ENCODE measurements at places on chromosomes 5 and 9.
A peak's percentile ranks its signal among the peaks of the same experiment; 100 is the strongest.

DNA sequence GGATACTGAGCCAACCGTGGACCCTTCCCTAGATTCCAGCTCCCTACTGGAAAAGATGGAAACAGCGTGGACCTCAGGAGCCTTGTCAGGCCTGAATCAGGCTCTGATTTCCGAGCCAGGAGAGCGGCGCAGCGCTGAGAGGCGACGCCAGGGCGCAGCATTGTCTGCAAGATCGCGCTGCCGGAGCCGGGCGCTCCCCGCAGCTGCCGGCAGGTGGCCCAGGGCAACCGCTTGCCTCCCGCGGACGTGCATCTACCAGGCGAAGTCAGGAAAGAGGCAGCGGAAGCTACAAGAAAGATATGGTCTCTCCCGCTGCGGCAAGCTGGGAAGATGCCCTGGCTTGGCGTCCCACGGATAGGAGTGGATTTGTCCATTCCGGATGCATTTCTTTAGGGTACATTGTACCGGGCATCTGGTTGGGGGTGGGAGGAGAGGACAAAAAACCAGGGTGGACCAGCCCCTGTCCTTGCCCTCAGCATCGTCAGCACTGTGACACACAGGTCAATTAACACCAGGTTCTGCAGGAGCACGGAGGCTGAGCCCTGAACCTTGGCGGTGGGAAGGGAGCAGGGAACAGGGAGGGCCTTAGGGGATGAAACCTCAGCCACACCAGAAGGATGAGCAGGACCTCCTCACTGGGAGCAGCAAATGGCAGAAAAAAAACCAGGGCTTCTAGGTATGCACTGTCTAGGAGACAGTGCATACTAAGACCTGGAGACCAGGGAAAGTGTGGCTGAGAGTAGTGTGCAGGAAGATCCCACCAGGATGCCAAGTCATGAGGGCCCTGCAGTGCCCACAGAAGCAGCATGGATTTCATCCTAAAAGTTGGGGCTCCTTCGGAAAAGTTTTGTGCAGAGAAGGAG lies 55.9 kb downstream of the SFXN1 start:
- peak; percentile 66 for DNase-seq

DNA sequence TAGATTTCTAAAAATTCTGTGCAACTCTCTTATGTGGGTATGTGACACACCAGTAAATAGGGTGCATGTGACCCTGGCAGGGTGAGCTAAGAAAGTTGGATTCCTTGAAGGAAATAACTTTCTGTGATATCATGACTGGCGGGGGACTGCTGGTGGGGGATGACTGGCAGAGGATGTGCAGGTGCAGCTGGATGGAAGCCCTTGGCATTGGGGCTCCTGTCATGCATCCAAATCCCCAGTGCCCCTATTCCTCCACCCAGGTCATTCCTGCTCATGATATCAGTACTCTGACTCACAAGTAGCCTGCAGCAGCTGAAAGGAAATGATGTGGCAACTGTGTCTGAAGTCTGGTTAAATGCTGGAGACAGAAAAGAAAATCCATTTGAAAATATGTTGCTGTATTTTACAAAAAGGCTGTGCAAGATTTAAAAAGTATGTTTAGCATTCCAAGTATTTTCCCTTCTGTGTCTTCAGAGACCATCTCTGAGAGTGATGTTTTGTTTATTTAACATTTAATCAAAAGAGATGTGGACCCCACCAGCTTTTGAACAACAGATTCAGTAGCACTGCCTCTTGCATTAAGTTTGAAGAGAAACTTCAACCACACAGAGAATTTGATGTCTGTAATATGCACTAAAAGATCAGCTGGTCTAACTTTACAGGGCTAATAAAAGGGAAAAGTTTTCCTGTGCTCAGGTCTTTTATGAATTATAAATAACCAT lies 17.9 kb upstream of the ZSWIM6 start:
- DNase-seq = no peak

DNA sequence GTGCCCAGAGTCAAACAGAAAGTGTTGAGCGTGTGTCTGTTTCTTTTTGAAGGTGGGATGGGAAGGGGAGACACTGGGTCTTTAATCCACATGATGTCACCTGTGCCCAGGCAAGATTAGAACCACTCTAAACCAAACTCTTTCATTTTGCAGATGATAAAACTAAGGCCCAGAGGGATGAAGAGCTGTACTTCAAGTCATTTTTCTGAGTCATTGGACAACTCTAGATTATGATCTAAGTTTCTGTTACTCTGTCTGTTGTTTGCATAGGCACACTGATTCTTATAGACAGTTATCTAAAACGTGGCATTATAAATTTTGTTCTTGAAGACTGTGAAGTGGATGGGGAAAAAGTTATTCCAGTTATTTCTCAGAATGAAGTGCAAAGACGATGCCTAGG lies 48.8 kb downstream of the MAST4 start:
- no peak for DNase-seq

DNA sequence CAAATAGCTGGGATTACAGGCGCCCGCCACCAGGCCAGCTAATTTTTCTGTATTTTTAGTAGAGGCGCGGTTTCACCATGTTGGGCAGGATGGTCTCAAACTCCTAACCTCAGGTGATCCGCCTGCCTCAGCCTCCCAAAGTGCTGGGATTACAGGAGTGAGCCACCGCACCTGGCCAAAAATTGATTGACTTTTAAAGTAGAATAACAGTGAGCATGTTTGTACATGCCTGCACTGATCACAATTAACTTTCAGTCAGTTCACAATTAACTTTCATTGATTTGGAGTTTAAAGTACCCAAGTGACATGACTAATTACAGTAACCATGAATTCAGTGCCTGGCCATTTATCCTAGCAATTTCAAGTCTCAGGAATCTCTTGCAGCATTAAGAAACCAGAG lies 61.3 kb downstream of the ANKH start:
- DNase-seq = no peak

DNA sequence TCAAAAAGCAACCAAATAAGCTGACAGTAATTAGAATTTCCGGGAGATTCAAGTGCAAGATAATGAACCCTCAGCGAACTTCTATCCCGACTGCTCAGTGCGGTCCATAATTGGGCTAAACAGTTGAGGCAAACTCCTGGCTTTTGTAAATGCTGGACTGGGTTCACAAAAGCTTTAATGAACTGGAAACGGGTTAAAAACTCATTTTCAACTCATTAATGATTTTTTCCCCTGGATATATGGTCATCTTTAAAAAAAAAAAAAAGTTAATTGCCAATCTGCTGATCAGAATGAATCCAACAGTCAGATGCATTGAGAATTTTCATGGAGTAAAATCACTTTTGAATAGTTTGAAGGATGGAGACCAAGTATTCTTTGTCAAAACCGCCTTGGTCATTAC lies 79.5 kb upstream of the WWC1 start:
- DNase-seq = no peak

- no peak for DNase-seq
Measured at GRCh38 chr9:132609829-132610228, 27.4 kb downstream of the BARHL1 start.

DNA sequence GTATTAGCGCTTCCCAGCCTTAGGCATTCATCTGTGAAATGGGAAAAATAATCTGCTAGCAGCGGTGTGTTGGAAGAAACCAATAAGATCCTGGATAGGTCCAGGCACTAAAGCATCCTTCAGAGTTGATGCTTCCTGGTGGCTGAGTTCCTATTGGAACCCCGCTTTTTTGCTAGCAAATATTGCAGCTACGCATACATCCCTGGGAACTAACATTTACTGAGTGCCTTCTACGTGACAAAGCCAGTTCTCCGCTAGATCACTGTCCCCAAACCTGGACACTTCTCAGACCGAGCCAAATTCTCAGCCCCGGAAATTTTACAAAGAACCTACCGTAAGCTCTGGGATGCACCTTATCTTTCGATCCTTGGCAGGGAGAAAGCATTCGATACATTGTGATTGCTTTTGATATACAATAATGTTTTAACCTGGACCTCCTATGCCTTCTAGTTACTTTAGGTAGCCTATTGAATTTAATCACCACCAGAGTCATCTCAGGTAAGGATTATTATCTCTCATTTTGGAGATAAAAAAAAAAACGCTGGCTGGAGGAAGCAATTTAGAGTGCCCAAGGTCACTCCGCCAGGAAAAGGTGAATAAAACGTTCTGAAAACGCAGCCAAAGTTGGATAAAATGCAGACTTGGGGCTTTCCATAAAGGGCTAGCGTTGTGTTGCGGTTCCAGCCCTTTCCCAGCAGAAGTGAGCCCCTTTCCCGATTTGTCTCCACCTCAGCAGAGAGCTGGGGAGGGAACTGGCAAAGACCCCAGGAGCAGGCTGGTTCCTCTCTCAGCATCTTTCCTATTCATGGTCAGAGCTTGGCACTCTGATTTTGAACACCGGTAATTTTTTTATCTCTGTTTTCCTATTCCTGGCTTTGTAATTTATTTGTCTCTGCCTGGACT lies 2.6 kb upstream of the MSX2 start:
- DNase-seq = no peak

DNA sequence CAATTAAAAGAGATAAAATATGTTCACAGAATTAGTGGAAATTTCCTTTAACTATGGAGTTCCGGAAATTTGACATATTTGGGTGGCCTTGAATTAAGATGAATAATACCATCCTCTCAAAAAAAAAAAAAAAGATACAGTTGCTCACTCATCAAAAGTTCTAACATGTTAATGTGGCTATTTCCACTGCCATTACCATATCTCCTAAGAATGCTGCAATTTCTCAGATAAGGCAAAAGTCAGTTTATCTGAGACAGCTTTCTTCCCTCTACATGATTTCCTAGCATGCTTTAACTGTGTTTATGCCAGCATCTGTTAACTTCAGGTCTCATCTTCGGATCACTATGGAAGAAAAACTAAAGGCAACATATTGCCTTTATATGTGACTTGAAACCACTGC lies 2.6 kb downstream of the FASTKD3 start:
- DNase-seq = no peak

- DNase-seq = no peak
Measured at GRCh38 chr9:130893341-130894101, 3.1 kb downstream of the QRFP start.

GRCh38 chr5:164265566-164265965 lies 760.1 kb downstream of the MAT2B start:
- no peak for DNase-seq

DNA sequence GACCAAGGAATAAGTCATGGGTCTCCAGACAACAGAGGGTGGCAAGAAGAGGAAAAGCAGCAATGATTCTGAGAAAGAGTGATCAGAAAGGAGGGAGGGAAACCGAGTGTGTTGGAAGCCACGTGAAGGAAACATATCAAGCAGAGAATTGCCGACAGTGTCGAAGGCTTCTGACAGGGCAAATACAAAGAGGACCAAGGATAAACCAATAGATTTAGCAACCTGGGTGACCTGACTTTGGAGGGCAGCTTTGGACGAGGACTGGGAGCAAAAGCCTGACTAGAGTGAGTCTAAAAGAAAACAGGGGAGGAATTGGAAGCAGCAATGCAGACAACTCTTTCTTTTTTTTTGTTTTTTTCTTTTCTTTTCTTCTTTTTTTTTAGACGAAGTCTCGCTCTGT lies 83.8 kb downstream of the WWC1 start:
- no peak for DNase-seq

DNA sequence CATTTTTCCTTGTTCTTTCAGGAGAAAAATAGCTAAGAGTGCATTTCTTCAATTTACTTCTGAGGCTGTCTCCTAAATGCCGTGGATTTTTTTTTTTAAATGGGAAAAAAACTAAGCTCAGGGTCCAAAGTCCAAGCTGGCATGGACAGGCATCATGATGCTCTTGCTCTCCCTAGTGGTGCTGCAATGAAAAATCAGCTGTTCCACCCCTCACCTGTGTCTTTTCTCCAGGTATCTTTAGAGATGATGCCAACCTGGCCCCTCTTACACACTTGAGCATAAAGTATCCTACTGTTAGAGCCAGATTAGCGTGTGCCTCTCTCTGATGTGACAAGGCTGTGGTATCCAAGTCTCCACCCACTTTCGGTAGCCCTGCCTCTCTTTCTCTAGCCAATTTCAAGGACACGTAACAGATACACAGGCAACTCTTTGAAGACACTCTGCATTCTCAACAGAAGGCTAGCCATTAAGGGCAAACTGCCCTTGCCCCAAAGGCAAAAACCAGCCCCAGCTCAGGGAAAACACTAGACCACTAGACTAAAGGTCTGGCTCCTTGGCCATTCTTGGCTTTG lies 208.8 kb downstream of the SAXO1 start:
- no peak for DNase-seq

DNA sequence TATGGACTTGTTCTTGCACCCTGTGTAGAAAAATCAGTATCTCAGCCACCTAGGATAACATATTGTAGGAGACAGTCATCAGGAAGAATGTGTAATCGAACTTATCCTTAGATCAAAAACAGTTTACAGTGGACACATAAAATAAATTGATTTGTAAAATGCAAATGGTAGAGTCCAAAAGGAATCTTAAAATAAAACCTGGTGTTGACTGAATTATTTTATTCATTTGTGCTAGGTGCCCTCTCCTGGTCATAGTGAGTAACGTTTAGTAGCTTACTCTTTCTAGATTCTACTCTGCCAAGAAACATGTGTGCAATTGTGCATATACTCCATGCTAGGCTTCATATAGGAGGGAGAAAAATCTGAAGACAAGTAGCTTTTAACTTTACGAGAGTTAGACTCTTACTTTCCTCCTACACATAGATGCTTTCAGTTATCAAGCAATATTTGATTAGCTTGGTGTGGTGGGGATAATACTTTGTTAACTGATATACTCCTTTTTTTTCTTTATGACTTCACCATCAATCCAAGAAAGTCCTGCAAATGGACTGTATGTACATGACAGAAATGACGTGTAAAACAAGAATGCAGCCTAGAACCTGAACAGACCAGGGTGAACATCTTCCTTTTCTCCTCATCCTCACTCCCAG lies 23.7 kb upstream of the LOX start:
- DNase-seq = no peak

- DNase-seq = no peak
Measured at GRCh38 chr9:89260525-89260924, 50.5 kb upstream of the CKS2 start.

DNA sequence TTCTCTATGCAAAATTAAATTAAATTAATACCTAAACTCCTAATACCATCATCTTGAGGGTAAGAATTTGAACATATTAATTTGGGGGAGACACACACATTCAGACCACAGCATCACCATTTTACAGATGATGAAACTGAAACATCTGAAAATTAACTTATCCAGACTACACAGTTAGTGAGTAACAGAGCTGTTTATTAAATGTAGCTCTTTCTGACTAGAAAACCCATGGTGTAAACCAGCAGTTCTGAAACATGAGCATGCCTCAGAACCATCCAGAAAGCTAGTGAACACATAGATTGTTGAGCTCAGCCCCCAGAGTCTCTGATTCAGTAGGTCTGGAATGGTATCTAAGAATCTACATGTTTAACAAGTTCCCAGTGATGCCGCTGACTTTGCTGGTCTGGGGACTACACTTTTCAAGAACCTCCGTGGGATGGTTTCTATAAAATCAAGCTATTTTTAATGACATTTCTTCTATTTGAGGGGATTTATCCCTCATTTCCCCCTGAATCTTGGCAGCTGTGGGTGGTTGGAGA lies 113.5 kb downstream of the RORB start:
- DNase-seq = no peak

Measured in right kidney (tissue), 9 donors.